ENCODE measurements at places on chromosomes 12 and 14. TPM values are rescaled to one million over a fixed set of nuclear protein-coding genes. Genes with fewer than 3 reads are reported as not detected.

GRCh38 chr12:4005851-4006430 is 132.7 kb upstream of the PARP11 start:
- no peak for DNase-seq

CCND2 gene
- 57.6 TPM for total RNA-seq

GRCh38 chr12:19440019-19440858 is 947 bp downstream of the AEBP2 start:
- DNase-seq, result peak; percentile 50

MYO1H gene
- not detected for total RNA-seq

DNA sequence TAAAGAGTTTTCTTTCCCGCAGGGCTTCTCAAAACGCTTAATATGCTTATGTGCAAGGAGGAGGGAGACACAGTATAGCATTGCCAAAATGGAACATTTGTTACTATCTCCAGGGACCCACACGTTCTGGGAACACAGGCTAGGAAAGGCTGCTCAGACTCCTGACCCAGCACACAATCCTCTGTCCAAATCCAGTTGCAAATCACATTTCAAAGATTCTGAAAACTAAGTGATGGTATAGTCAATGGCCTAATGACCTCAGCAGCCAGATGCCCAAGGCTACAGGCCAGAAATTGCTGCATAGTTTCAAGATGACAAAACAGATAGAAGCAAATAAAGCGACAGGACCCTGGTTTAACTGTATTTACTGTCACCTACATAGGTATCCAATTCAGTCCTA is 97.0 kb upstream of the GRIP1 start:
- DNase-seq, result no peak

DNA sequence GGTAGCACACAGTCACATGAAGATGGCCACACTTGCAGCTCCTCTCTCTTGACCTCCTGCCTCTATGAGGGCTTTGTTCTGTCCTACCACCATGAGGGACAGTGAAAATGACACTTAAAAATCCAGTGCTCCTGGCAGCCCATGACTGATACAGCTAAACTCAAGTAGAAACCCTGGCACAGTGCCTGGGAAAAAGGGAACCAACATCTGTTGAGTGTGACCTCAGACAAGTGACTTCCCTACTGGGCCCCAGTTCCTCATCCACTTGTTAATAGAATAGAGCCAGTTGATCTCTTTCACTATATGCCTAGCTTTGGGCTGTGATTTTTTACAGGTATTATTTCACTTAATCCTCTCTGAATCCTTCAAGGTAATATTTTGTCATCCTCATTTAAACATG is 4.8 kb downstream of the GUCY2C start:
- DNase-seq, result no peak

DNA sequence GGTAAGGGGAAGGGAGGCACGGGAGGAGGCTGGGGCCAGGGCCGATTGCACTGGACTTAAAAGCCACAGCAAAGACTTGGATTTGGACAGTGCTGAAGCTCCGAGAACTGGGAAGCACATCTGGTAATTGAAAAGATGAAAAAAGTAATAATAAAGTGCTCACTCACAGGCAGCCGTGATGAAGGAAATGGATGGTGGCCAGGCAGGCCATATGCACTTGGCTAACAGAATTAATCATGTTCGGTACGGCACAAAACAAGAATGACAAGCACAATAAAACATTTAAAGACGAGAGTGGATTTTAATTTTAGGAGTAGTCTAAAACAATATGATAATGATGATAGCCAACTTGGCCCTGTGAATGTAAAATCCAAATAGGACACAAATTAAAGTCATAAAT is 154.3 kb downstream of the VRK1 start:
- no peak for DNase-seq

DNA sequence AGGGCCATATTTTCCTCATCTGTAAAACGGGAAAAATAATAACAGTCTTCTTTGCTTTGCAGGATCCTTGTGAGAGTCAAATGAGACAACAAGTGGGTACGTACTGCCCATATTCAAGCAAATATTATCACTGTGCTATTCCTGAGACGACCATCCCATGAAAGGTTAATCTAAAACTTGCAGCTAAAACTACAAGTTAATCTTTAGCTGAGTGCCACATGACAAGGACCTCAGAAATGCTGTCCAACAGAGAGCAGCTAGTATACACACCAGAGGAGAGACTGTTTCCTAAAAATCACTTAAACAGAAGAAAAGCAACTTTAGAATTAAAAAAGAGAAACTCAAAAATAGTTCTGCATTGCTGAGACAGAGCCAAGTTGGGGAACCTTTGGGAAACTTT is 162.7 kb upstream of the TMTC2 start:
- no peak for DNase-seq

MOAP1 gene
- 5.7 TPM for total RNA-seq

LEMD3 gene
- 24.2 TPM for total RNA-seq

DNA sequence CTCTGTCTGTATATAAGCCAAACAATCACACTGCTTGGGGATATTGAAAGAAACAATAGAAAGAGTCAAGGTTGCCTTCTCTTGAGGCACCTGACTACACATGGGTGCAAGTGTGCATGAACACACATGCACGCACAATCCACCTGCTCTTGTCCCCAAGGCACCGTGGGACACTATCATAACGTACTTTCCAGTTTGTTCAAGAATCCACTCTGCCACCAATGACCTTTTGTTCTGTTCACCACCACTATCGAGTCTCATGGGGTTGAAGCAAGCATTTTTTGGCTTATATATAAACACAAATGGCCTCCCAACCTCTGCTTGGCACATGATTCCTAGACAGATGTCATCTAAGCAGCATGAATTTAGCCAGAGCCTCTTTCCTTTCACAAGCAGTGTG is 365.4 kb downstream of the EMP1 start:
- DNase-seq, result no peak

- DNase-seq, result no peak
These were observed 835.9 kb downstream of the DIO2 start for GRCh38 chr14:79375356-79375755.

KLRC2 gene
- total RNA-seq, result not detected

GRCh38 chr12:53664191-53664590 is 11.7 kb downstream of the ATP5MC2 start:
- no peak for DNase-seq

DNA sequence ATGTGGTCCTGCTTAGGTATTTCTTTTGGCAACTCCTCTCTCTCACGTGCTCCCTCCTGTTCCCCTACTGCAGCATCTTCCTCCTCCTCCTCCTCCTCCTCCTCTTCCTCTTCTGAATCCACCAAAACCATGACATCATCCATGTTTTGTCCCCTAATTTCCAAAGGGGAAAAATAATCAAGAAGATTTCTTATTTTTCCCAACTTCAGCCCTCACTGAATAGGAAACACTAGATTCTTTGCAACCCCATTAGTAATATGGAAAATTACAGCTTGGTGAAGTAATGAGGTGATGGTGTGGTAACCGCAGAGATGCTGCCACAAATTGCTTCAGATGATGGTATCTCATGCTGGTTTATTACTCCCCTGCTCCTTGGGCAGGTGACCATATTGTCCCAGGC is 7.5 kb upstream of the WSB2 start:
- DNase-seq, result no peak

DNA sequence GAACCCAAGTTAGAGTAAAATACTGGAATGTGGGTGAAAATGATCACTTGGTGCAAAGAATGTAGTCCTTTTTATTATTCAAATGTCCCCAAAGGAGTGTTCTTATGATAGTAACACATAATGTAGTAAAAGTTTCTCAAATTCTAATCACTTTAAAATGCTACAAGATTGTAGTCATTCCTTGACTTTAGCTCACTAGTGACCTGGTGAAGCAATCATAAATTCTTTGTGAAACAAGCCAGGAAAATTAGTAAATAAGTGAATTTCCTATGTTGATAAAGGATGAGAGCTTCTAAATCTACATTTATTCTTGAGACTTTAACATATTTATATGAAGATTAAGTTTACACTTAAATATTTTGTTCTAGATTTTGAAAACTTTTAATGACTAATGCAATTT is 30.7 kb upstream of the SLC17A8 start:
- DNase-seq, result peak; percentile 3

- DNase-seq, result no peak
These were observed 153.6 kb upstream of the NRXN3 start for GRCh38 chr14:78016532-78016931.

GRCh38 chr12:93727195-93727811 is 50.1 kb downstream of the CRADD start:
- DNase-seq, result no peak

DNA sequence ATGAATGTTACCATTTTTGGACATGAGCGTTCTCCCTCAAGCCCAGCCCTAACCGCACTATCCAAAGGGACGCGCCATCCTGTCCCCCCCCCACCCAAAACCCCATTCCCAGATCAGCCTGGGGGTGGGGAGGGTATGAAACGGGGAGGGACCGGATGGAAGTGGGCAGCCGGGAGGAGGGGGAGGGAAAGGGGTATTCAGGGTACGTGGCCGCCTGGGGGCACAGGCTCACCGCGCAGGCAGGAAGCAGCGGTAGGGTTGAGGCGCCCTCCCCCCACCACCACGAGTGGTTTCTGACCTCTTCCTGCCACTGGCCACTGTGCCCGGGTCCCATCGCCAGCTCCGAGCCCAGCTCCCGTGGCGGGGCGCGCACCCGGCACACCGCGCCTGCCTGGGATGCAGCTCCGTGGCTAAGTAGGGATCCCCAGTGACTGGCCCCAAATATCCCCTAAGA is 1.4 kb downstream of the ACTN1 start:
- no peak for DNase-seq

- DNase-seq, result no peak
These were observed 223.3 kb downstream of the CCDC91 start for GRCh38 chr12:28413460-28414109.

PLEKHG7 gene
- total RNA-seq, result not detected

GRCh38 chr12:42584651-42585111 is 4.9 kb downstream of the PRICKLE1 start:
- peak; percentile 64 for DNase-seq

GRCh38 chr14:50947446-50947845 is 3.2 kb upstream of the PYGL start:
- DNase-seq, result peak; percentile 12

DNA sequence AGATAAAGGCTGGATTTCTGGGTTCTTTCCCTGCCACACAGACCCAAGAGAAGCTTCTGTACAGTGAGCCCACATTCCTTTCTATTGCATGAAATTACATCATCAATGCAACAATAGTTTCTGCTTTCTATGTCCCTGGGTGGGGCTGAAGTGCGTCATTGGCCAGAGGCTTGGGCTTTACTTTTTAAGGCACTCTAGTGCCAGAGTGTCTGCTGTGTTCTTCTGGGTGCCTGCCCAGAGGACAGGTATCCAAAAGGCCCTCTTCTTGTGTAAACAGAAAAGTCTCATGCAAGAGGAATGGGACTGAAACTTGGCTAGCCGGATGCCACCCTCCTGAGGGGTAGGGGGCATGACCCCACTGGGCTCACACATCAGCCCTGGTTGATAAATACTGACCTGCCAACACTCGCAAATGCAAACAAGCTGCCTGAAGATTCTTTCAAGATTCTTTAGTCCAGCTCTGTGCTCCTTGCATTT is 5.9 kb downstream of the KRT86 start:
- peak; percentile 100 for DNase-seq

IFT43 gene
- total RNA-seq, result 7.7 TPM

GRCh38 chr12:11497995-11498394 is 102.6 kb upstream of the PRB2 start:
- DNase-seq, result no peak

TRIP11 gene
- 37.0 TPM for total RNA-seq

DNA sequence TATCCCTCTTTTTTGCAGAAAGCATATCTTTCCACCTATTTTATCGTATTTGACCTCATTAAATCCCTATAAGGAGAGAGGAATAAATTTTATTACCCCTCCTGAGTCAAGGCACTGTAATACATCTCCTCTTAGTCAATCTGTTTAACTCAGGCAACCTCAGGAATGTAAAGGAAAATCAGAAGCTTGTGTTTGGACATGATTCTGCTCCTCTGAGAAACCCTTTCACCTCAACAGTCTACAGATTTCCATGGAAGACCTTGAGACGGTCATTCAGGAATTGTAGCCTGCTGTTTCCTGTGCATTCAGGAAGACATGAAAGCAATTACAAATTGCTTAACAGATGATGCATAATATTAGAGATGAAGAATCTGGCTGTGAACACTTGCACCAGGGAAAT is 360.8 kb downstream of the PAWR start:
- no peak for DNase-seq

TAS2R13 gene
- total RNA-seq, result 7.4 TPM

RND1 gene
- total RNA-seq, result not detected

GRCh38 chr12:59027199-59027598 is 106.9 kb upstream of the LRIG3 start:
- DNase-seq, result no peak

CCDC38 gene
- total RNA-seq, result not detected

KRT75 gene
- not detected for total RNA-seq

DNA sequence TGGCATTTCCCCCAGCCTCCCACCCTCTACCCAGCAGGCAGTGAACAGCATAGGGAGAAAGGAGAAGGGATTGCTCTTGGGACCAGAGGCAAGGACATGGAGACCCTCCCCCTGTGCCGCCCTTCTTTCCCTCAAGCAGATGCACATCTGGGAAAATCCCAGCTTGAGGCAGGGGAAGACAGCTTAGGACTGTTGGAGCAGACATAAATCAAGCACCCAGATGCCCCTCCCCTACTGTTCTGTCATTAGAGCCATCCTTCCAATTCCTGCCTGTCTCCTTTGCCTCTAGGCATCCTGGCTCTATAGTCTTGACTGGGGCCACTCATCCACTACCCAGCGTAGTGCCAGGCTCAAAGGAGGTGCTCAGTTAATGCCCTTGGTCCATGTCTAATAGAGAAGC is 7.5 kb upstream of the CISTR start:
- DNase-seq, result no peak

MANSC1 gene
- 10.9 TPM for total RNA-seq

- no peak for DNase-seq
These were observed 197.1 kb downstream of the CNTN1 start for GRCh38 chr12:40889329-40889728.

- DNase-seq, result no peak
These were observed 63.3 kb downstream of the EP400 start for GRCh38 chr12:132012919-132013568.

DNA sequence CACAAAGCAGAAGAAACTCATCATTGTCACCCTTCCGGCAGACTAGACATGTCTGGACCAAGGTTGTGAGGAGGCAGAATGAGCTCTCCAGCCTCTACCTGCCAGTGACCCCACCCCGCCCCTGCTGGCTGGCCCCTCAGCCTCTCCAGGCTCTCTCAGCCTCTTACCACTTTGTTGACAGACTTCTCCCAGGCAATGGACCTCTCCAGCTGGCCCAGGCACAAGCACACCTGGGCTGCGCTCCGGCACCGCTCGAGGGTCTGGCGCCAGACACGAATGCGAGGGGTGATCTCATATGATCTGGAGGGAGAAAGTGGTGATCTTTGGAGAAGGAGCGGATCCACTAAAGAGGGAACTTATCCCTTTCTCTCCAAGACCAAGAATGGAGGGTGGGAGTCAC is 30.3 kb downstream of the BAZ2A start:
- no peak for DNase-seq

Data from fibroblast of the aortic adventitia (primary cell).